ENCODE measurements at places on chromosomes 16 and 17.

DNA sequence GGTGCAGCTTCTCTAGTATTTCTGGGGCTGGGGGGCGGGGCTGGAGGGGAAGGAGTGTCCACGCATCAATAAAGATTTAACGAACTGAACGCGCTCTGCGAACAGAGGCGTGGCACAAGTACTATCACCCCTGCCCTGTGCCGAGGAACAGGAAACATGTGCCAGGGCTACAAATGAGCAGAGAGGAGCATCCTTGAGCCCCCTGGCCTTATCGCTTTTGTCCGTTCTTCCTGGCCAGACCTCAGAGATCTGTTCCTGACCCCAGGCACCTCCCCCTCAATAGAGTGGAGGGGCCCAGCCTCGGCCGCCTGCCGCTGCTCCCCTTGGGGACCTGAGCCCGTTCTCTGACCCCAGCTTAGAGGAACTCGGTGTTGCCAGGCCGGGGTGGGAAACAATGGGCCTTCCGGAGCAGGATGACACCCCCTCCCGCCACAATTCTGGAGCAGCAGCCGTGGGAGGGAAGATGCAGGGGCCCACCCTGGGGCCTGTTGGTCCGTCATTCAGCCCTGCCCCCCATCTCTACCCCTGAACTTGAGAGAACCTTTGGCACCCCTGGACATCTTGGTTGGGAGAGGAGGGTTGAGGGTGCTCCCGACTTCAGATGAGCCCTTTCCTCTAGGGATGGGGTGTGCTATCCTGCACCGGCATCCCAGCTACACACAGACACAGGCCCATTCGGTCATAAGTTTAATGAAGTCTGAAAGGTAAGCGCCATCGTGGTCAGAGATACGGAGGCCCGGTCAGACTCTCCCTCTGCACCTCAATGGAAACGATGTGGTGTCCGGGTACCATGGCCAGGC lies 1.1 kb downstream of the NAA38 start:
- peak; percentile 35 for DNase-seq

DNA sequence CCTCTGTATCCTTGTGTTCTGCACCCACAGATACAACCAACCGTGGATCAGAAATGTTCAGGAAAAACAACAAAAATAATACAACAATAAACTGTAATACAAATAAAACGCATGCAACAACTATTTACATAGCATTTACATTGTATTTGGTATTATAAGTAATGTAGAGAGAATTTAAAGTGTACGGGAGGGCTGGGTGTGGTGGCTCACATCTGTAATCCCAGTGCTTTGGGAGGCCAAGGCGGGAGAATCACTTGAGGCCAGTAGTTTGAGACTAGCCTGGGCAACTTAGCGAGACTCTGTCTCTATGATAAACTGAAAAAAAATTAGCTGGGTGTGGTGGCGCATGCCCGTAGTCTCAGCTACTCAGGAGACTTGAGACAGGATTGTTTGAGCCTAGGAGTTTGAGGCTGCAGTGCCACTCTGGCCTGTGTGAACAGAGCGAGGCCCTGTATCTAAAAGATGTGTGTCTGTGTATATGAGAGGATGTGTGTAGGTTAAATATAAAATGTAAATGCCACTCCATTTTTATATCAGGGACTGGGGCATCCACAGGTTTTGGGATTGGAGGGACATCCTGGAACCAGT lies 13.3 kb downstream of the SEC14L1 start:
- DNase-seq = no peak

- DNase-seq = no peak
Observed at GRCh38 chr17:48505788-48506187, 25.0 kb downstream of the HOXB1 start.

DNA sequence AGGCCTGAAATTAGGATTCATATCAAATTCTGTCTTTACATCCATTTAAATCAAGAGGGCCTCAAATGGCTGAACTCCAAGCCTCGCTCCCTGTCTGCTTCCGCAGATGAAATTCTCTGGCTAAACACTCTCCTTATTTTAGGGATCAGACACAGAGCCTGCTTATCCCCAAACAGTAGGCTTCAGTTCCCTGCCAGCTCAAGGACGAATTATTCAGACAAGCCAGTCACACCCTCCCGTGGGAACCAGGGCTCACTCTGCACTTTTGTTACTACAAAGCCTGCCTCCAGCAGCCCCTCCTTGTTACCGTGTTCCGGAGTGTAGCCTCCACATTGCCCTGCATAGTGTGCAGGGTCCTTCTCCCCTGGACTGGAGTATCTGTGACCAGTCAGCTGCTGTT lies 46.6 kb upstream of the LCMT1 start:
- no peak for DNase-seq

GRCh38 chr17:75313941-75314551 lies 24.8 kb upstream of the SLC25A19 start:
- DNase-seq = no peak

GRCh38 chr17:81180836-81181810 lies 15.1 kb upstream of the AATK start:
- no peak for DNase-seq

DNA sequence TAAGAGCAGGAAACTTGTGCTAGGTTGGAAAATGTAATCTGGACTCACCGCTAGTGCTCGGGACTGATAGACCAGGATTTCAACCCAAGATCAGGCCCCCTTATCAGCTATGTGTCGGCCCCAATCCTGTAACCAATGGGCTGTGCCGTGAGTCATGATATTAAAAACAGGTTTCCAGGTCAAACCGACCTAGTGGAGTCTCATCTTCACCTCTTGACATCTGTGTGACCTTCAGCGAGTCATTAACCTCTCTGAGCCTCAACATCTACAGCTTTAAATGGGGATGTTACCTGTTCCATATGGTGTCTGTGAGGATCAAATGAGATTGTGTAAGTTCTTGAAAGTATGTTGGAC lies 512 bp downstream of the PMM2 start:
- no peak for DNase-seq

DNA sequence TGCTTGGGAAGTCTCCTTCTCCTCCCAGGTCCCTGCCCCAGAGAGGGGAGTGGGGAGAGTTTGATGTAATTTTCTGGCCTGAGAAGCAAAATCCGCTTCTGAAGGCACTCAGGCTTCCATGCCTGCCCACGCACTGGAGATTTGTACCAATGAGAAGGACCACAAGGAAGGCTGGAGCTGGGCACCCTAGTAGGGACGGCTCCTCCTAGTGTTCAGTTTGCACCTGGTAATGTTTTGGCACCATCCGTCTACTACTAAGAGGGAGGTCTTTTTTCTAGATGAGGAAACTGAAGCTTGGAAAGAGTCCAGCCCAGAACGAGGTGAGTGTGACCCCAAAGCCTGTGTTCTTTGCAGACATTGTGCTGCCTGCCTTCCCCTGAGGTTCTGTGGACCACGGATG lies 83.6 kb upstream of the NLRP1 start:
- no peak for DNase-seq

- DNase-seq = no peak
Observed at GRCh38 chr16:11170201-11170600, 85.8 kb downstream of the SOCS1 start.

DNA sequence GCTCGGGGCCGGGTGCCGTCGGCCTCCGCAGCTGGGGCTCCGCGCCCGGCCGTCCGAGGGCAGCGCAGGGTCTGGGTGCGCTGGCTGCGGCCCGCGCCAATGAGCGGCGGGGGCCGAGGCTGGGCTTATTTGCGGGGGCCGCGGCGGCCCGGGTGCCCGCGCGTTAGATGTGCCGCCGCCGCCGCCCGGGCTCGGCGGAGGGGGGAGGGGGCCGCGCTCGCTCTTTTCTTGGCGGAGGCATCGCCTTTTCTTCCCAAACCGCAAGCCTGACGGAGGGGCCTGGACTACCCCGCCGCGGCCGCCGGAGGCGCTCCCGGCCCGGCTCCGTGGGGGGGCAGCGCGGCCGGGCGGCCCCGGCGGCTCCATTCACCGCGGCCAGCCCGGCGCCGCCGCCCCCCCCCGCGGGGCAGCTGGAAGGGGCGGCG lies at the start of gene NOTUM:
Gene NOTUM, minus strand, starts transcription at position 101 of the 425 bp plus-strand sequence. CDS start 278 bp downstream, outside the sequence.
- DNase-seq = no peak

GRCh38 chr16:31410082-31410481 lies 16.9 kb downstream of the ITGAD start:
- no peak for DNase-seq

DNA sequence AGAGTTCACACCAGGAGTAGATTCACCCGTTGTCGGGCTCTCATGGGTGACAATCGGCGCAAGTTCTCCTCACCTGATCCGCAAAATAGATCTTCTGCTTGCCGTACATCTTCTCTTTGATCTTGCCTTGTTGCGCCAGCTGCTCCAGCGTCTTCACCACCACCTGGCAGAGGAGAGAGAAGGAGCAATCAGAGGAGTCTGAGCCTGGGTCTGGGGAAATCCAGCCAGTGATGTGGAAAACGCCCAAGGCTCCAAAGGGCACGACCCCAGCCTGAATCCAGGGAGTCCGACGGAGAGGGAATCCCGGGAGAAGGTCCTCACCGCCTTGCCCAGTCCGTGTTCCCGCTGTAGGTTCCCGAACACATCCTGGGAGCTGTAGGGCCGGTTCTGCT lies 393 bp downstream of the PSMC3IP start:
- no peak for DNase-seq

- no peak for DNase-seq
Observed at GRCh38 chr16:56303066-56303715, 111.9 kb downstream of the GNAO1 start.

- DNase-seq = no peak
Observed at GRCh38 chr17:28898527-28898955, 1.0 kb upstream of the FLOT2 start.

GRCh38 chr16:86198206-86199118 lies 299.5 kb downstream of the IRF8 start:
- DNase-seq = no peak

GRCh38 chr17:57471868-57472368 lies 215.6 kb downstream of the MSI2 start:
- DNase-seq = no peak

DNA sequence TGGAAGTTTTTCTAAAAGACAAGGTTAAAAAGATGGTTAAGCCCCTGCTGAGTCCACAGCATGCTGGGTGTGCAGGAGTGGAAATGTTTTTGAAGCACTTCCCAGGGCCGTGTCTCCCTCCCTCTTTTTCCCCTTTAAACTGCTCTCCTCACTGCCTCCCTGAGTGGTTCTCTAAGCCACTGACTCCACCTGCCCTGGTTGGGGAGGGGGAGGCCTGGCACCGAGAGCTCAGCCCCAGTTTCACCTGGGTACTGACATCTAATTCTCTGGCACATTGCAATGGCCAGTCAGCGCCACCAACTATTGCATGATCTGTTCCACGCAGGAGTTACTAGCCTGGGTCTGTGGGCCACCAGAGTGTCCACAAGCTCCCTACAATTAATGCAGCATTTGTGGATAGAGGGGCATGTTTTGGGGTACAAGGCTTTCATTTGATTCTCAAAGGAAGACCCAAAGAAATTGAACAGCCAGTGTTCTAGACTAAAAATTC lies 22.7 kb downstream of the MPP3 start:
- no peak for DNase-seq

DNA sequence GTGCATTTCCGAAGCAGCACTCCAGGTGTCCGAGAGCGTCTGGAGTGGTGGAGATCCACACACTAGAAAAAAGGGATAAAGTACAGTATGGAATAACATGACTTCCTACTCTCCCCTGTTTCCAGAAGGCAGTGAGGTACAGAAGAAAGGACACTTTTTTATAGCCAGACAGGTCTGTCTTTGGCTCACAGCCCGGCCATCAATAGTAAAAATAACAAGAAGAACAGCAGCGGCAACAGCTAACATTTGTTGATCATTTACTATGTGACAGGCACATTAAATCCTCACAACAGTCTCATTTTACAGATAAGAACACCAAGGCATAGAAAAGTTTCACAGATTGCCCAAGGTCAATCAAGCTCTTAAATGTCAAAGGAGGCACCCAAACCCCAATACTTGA lies 16.2 kb downstream of the DYNLRB2 start:
- no peak for DNase-seq

DNA sequence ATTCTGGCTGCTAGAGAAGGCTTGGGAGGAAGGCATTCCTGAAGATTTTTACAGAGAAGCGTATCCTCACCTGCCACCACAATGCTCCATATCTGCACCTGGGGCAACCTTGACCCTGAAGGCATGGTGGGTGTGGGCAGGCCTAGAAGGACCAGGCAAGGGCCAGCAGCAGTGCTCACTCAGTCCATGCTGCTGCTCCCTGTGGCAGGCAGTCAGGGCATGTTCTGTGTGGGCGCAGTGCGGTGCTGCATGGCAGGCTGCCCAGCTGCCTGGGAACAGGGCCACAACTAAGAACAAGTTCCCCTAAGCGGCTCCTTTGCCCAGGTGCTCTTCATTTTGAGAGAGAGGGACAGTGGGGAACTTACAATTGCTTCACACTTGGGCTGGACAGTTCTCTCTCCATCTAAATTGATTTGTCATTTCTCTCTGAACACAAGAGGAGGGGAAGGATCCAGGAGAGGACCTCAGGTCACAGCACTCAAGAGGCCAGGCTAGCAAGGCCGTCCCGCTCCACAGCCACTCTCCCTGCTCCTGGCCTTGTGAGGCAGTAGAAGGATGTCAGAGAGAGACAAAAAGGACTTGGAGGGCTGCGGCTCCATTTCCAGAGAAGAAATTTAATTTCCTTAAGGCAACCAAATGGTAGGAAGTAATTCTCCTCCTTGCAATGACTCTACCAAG lies 158.8 kb downstream of the AATF start:
- DNase-seq = no peak

DNA sequence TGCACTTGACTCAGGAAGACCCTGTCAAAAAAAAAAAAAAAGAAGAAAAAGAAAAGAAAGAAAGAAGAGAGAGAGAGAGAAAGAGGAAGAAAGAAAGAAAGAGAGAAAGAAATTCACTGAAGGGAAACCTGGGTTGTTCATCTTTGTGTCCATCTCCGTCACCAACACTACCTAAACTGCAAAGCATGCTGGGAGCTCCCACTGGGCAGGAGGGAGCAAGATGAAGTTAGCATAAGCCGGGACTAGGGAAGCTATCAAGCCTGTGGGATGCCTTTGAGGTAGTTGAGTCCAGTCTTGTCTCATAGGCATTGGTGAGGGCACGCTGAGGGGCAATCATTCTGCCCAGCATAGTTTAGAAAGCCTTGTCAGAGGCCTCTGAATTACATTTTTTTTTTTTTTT lies 7.6 kb upstream of the CBFB start:
- no peak for DNase-seq

DNA sequence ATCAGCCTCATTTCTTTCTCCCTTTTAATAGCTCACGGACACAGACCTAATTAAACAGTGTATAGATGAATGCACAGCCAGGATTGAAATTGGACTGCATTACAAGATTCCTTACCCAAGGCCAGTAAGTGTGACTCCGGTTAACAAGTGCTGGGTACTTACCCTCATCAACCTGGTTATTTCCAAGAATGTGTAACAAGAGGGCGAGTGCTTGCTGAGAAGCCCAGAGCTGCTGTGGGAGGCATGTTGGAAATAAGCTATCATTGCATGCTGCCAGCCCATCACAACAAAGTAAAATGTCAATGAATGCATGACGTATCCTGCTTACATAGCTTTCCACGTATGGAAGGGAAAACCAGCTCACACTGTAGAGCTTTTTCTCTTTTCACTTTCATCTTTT lies 19.5 kb downstream of the LYRM1 start:
- no peak for DNase-seq

DNA sequence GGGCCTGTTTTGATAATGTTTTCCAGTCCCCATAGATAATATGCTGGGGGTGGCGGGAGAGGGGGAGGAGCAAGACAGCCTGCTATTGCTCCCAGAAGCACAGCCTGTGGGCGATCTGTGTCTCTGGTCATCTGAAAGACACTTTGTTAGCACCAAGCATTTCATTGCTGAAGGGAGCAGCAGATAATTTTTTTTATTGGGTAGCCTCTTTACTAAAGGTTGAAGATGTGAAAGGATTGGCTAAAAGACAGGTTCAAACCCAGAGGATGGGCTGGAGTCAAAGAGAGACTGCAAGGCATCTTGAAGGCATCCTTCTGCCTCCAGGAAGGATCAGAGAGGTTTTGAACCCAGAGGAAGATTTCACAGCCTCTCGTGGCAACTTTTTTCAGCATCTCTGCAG lies 60.6 kb downstream of the C17orf67 start:
- DNase-seq = no peak

All from tibial nerve (tissue), 4 donors.